Ovary (tissue), 10 donors: ENCODE measurements at places on chromosomes 1 and 21. TPM values are rescaled to one million over a fixed set of nuclear protein-coding genes. Genes with fewer than 3 reads are reported as not detected.

The GNAT2 gene
- not detected for total RNA-seq

The GRIK1 gene
- total RNA-seq: 0.15 TPM

The S100A12 gene
- total RNA-seq: 1.0 TPM

The SDC3 gene
- 11.5 TPM for total RNA-seq

The LCK gene
- total RNA-seq: 0.87 TPM

The NPPA gene
- 0.83 TPM for total RNA-seq

The ZMYND12 gene
- 4.7 TPM for total RNA-seq

The CRABP2 gene
- total RNA-seq: 5.5 TPM

The PDPN gene
- 35.4 TPM for total RNA-seq

The CYP4A11 gene
- total RNA-seq: 4.0 TPM

The KCNN3 gene
- 1.5 TPM for total RNA-seq

The LAX1 gene
- total RNA-seq: 0.23 TPM

The VANGL2 gene
- 11.2 TPM for total RNA-seq

The GUCA2B gene
- total RNA-seq: not detected

The IL10 gene
- 0.25 TPM for total RNA-seq

The CRNN gene
- total RNA-seq: not detected

The SLC9C2 gene
- total RNA-seq: 5.3 TPM
